Hematopoietic multipotent progenitor cell (in vitro differentiated cells): ENCODE measurements at places on chromosomes 6 and 20.

GRCh38 chr6:38116248-38116647, 296.7 kb downstream of the ZFAND3 start:
- no peak for DNase-seq

- DNase-seq, result no peak
Measured at GRCh38 chr6:18121580-18122127, 823 bp downstream of the NHLRC1 start.

DNA sequence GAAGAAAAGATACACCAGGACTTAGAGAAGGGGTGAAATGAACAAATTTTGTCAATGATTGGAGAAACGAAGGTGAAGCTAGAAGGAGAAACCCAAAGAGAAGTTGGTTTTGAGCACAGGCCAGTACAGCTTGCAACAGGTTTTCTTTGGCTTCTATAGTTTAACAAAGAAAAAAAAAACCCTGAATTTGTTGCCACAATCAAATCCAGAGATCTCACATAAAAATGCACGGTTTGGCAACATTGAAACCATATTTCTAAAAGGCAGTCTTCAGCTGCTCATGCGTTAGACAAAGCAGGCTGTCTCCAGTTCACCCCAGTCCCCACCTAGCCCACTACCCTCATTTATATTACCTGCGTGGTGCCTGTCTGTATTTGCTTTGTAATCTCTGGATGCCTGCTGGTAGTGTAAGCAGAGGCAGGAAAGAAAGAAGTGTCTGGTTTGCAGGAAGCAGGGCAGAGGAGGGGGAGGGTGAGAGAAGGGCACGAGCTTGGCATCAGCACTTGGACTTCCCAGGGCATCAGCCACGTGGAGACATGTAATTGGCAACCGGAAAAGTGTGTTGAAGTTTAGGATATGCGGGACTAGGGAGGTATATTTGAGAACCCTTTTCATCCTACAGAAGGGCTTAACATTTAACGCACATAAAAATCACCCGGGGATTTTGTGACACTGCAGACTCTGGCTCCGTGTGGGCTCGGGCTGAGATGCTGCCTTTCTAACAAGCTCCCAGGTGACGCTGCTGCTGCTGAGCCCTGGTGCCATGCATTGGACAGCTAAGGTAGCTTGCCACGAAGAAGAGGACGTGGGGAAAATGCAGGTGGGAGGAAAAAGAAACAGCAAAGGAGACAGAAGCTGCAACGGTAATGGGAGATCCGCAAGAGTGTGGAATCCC, 14.4 kb downstream of the PFDN4 start:
- DNase-seq, result no peak

DNA sequence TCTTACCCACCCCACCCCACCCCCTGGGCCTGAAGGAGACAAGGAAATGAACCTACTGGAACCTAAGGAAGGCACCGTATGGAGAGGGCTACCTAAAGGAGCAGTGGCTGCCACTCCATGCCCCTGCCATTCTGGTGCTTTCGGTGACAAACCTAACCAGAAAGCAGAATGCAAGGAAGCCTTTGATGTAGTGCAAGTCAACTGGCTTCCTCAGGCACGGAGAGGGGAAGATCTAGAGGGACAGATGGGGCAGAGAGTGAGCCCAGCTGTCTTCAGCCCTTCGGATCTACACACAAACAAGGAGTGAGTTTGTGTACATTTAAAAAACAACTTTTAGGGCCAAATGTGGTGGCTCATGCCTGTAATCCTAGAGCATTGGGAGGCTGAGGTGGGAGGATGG, 39.5 kb downstream of the PPP1R16B start:
- no peak for DNase-seq

GRCh38 chr6:52985228-52985627, 9.9 kb downstream of the GSTA4 start:
- DNase-seq, result no peak

DNA sequence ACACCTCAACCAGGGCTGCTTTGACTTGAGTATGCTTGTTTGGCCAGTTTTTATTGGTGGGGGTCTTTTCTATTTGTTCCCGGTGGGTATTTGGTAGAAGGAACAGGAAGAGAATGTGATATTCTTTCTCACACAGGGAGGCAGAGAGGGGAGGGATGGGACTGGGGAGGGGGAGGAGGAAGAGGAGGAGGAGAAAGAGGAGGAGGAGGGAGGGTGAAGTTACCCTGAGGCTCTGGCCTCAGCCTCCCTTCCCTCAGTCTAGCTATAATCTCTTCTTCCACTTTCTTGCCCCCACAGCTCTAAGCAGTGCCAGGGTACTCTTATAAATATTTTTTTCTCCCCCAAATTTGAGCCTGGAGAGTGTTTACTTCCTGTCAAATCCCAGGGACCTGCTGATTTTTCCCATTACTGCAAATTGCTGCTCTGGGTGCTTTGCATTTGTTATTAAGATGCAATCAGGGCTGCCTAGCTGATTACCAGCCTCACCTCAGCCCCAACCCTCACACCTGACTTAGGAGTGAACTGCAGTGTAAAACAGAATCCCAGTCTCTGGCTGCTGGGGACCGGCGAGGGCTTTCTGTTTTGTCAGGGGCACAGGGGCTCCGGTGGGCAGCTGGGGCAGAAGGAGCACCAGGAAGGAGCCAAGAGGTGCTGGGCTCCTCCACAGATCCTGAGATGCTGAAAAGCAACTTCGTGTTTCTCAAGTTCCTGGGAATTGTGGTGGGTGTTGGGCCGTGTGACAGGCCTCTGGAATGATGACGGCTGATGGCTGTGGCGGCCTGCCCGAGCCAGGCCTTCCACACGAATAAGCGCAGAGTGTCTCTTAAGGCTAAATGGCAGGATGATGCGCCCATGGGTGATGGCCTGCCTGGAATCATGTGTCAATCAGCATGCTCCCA, 141.4 kb downstream of the CD83 start:
- DNase-seq, result no peak

- no peak for DNase-seq
Measured at GRCh38 chr6:35626401-35626800, 62.3 kb downstream of the FKBP5 start.

DNA sequence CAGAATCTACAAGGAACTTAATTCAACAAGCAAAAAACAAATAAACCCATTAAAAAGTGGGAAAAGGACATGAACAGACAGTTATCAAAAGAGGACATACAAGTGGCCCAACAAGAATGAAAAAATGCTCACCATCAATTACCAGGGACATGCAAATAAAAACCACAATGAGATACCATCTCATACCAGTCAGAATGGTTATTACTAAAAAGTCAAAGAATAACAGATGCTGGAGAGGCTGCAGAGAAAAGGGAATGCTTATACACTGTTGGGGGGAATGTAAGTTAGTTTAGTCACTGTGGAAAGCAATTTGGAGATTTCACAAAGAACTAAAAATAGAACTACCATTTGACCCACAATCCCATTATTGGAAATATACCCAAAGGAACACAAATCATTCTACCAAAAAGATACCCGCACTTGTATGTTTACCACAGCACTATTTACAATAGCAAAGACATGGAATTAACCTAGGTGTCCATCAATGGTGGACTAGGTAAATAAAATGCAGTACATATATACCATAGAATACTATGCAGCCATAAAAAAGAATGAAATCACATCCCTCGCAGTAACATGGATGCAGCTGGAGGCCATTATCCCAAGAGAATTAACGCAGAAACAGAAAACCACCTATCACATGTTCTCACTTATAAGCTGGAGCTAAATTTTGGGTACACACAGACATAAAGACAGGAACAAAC, 48.4 kb downstream of the RNGTT start:
- DNase-seq, result no peak
